ENCODE measurements at places on chromosomes 16 and 17.

DNA sequence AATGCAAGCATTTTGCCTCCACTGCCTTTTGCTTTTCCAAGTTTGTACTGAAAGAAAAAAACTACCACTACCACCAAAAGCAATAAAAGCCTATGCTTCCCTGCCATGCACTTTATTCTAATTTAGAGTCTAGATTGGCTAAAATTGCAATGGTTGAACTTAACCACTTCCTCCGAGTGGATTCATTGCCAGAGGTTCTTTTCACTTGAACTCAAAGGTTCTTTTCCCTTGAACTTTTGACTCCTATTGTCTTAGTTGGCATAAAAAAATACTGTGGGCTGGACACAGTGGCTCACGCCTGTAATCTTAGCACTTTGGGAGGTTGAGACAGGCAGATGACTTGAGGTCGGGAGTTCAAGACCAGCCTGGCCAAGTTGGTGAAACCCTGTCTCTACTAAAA is 319.8 kb upstream of the GOT2 start:
- no peak for DNase-seq

- DNase-seq, result no peak
These were observed 95.2 kb upstream of the SMIM36 start for GRCh38 chr17:55606488-55606815.

DNA sequence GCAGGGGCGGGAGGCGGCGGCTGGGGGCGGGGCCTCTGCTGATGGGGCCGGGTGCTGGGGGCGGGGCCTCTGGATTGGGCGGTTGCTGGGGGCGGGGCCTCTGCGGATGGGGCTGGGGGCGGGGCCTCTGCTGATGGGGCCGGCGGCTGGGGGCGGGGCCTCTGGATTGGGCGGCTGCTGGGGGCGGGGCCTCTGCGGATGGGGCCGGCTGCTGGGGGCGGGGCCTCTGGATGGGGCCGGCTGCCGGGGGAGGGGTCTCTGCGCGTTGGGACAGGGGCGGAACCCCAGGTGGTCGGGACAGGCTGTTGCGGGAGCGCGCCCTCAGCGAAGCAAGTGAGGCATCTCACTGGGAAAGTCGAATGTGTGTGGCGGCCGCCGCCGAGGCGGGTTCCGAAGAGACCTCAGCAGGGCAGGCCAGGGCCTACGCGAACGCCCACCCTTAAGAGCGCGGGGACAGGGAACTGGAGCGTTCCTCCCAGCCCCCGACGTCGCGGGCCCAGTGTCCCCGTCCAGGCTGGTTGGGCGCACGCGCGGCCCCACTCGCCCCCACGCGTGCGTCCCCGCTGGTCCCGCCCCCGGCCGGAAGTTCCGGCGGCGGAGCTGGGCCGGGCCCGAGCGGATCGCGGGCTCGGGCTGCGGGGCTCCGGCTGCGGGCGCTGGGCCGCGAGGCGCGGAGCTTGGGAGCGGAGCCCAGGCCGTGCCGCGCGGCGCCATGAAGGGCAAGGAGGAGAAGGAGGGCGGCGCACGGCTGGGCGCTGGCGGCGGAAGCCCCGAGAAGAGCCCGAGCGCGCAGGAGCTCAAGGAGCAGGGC is at the start of gene STUB1:
Gene STUB1 (plus strand): TSS at position 597 of the 811 bp plus-strand sequence. CDS start 116 bp downstream, at position 713.
- peak; percentile 87 for DNase-seq

DNA sequence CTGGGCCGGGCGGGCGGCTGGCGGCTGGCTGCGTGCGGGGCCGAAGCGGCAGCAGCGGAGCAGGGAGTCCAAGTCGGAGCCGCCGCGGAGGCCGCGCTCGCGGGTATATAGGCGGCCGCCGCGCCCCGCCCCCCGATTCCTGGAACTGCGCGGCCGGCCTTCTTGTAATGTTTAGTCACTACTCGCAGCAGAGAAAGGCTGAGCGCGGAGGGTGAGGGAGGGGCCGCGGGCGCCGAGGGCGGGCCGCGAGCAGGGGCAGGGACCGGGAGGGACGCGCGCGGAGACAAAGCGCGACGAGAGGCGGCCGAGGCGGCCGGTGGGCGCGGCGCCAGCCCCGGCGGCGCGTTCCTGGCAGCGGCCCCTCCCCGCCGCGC is at the start of gene SOCS3:
Gene SOCS3 (minus strand): TSS at position 81 of the 374 bp plus-strand sequence. CDS start 982 bp downstream, outside the sequence.
- DNase-seq, result peak; percentile 99

- no peak for DNase-seq
These were observed 25.3 kb downstream of the SF3B3 start for GRCh38 chr16:70548936-70549335.

DNA sequence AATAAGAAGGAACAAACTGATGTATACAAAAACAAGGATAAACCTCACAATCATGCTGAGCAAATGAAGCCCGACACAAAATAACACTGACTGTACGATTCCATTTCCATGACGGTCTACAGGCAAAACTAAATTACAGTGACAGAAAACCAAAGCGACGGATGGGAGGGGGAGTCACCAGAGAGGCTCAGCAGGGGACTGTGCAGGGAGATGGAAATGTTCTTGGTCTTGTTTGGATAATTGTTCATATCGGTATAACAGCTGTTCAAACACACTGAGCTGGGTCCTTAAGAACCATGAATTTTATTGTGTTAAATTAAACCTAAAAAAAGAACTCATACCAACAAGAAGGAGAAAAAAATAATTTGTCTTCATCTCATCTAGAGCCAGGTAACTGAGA is 97.8 kb downstream of the NXN start:
- DNase-seq, result no peak

Measured in Daoy (cell line).